ENCODE measurements at places on chromosomes 13 and 19.

DNA sequence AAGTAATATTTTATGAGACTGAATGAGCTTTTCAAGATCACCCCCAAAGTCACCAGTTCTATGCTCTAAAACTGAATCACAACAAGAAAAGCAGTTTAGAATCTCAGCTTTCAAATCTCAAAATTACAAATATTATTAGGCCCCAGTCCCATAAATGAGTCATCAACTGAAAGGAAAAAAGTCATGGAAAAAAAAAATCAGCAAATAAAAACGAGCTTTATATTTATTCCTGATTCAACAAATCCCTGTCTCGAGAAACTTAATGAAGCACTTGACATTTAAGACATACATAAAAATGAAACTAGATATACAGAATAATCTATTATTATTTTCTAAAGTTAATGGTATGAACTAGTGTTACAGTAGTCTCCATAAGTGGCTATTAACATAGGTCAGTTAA is 203.0 kb downstream of the DIAPH3 start:
- no peak for DNase-seq

DNA sequence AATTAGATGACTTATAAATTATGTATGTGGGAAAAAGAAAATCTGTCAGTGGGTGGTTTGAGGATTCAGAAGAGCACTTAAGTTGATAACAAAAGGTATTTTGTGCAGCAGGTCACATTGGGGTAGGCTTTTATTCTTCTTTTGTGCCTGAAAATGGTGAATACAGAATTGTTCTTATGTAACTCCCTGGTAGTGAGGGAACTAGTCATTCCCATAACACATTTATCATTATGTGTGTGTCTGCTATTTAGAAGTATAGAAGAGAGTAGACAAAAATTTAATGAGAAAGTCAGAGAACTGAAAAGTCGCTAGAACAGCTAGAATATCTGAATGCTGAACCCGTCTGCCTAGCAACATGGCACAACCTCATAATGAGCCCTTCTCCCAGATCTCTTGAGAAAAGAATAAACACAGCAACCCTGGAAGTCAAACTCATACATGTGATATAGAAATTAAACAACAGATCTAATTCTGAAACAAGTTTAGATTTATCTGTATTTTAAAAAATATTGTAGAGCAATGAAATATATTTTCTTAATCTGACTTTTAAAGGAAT is 111.8 kb upstream of the EDNRB start:
- no peak for DNase-seq

GRCh38 chr13:94311893-94312292 is 167.6 kb downstream of the DCT start:
- no peak for DNase-seq

- DNase-seq: no peak
Observed at GRCh38 chr13:97848886-97849285, 104.6 kb upstream of the IPO5 start.

GRCh38 chr19:38930776-38931520 is at the start of gene MRPS12:
MRPS12 (plus strand) TSS chr19:38930944; CDS start chr19:38931295, 351 bp downstream.
- peak; percentile 96 for DNase-seq

DNA sequence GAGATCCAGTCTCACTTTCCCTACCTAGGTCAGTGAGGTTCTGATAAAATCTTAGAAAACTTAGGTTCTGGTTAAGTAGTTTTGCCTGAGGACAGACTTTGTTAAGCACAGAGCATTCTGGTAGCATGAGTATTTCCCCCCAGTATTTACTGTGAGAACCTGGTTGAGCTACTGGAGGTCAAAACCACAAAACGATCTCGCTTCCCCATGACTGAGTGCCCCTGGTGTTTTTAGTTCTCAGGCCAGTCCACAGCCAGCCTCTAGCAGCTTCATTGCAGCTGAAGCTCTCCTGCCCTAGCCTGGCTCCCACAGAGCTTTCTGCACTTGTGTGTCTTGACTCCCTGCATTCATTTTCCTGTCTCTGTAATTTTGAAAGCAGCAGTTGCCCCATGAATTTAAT is 1138.2 kb downstream of the UQCRFS1 start:
- DNase-seq: no peak

DNA sequence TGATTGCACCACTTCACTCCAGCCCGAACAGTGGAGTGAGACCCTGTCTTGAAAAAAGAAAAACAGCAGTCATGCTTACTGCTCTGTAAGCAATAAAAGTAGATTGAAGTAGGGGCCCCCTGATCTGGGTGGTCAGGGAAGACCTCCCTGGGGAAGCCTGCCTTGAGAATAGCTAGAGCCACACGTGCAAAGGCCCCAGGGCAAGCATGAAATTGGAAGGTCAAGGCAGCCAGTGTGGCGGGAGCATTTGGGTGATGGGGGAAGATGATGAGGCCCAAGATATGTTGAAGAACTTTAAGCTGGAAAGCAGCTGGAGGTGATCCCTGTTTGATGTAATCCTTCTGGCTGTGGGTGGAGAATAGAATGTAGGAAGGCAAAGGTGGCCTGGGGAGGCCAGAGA is 104.4 kb downstream of the SIPA1L3 start:
- DNase-seq: no peak

GRCh38 chr13:24097667-24098066 is 62.9 kb upstream of the SPATA13 start:
- no peak for DNase-seq

DNA sequence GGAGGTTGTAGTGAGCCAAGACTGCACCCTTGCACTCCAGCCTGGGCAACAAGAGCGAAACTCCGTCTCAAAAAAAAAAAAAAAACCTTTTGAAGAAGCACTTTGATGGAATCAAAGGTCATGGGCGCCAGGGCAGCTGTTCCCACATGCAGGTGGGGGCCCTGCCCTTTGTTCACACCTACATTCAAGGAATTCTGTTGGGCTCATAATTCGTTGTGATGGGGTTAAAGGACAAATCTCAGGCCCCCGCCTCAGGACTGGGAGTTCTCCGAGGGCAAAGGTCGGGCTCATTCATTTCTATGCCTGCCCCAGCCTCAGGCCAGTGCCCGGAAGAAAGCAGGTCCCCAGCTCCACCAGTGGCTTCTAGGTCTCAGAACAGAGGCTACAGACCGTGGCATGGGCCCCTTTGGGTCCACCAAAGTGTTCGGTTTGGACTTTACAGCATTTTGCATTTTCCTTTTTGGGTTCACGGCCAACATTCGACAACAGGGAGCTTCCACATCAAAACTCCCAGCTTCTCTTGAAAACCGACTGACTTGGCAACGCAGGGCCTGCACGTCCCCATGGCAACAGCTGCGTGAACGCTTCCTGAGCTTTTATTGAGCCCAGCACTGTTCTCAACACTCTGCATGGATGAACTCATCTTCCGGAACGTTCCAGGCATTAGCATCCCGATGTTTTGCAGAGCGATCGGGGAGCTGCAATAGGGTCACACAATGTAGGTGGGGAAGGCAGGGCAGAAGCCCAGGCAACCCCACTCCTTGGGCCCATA is 10.1 kb upstream of the GTF2F1 start:
- DNase-seq: no peak

DNA sequence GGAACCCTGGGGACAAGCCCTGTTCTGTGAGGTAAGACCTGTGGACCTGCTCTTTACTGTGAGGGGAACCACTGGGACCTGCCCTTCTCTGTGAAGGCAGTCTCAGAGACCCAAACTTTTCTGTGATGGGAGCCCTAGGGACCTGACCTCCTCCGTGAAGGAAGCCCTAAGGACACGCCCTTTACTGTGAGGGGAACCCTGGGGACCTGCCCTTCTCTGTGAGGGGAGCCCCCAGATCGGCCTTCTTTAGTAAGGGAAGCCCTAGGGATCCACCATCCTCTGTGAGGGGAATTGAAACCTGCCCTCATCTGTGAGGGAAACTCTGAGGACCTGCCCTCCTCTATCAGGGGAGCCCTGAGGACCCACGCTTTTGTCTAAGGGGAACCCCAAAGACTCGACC is 343.5 kb downstream of the UQCRFS1 start:
- DNase-seq: no peak

DNA sequence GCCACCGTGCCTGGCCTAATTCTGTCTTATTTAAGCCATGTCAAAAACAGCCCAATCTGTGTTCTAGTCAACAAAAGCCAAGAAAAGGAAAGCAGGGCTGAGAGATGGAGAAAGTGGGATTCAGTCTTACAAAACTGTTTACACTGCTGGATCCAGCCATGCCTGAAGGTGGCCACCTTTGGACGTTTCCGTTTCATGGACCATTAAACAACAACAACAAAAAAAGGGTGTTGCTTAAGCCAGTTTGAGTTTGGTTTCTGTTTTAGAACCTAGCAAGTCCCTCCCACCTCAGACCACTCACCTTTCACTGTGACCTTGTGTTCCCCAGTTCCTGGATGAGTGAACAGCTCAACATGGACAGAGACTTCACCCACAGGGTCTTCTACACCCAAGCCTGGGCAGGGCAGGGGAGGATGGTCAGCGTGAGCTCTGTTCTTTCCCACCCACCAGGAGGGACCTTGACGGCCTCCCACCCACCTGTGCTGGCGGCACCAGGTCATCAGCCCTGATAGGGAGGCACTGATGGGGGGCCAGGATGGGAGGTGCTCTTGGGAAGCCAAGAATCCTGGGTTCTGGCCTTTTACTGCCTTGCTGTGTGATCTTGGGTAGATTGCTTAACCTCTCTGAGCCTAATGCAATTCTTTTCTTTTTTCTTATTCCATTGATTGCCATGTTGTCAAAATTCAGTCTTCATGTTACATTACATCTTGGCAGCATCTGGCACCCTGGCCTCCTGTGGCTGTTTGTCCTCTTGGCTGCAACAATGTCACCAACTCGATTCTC is 56.2 kb downstream of the COLGALT1 start:
- no peak for DNase-seq

- DNase-seq: no peak
Observed at GRCh38 chr13:93412676-93413075, 186.1 kb downstream of the GPC6 start.

- DNase-seq: no peak
Observed at GRCh38 chr13:40975441-40975840, 43.7 kb downstream of the ELF1 start.

- DNase-seq: no peak
Observed at GRCh38 chr19:10768936-10769335, 51.1 kb downstream of the DNM2 start.

- no peak for DNase-seq
Observed at GRCh38 chr13:99135591-99135990, 65.1 kb upstream of the UBAC2 start.

GRCh38 chr13:21825186-21825585 is 154.3 kb downstream of the FGF9 start:
- DNase-seq: no peak

DNA sequence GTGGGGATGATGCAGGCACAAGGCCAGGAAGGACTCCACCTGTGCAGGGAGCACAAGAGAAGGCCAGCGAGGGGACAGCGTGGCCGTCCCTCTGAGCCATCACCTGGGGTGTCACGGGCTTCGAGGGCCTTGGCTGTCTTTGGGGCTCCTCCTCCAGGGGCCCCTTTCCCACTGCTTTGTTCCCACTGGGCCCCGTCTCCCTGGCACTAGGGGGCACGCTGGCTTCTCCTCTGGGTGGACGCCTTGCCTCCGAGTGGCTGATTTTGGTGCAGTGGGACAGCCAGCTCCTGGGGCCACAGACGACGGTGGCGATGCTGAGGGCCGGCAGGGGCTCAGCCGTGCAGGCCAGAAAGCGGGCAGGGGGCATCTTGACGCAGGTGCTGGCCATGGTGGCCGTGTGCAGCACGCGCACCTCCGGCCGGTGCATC is 43.2 kb upstream of the GRTP1 start:
- no peak for DNase-seq

- DNase-seq: no peak
Observed at GRCh38 chr13:24127116-24127631, 33.3 kb upstream of the SPATA13 start.

DNA sequence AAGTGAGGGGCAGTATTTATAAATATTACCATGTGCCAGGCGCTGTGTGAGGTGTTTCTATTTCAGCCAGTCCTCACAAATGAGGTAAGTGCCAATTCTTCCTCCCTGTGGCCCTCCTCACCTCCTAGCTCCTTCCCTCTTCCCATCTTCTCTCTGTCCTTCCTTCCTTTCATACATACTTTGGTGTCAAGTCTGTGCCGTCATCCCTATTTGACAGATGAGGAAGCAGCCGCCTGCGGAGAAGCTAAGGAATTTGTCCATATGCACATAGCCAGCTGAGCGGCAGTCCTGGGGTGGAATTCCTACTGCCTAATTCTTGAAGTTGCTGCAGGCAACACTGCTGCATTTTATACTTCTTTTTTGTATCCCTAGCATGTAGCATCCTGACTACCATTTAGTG is 150.8 kb downstream of the B3GLCT start:
- no peak for DNase-seq

- no peak for DNase-seq
Observed at GRCh38 chr13:97205982-97206381, 16.2 kb upstream of the MBNL2 start.

DNA sequence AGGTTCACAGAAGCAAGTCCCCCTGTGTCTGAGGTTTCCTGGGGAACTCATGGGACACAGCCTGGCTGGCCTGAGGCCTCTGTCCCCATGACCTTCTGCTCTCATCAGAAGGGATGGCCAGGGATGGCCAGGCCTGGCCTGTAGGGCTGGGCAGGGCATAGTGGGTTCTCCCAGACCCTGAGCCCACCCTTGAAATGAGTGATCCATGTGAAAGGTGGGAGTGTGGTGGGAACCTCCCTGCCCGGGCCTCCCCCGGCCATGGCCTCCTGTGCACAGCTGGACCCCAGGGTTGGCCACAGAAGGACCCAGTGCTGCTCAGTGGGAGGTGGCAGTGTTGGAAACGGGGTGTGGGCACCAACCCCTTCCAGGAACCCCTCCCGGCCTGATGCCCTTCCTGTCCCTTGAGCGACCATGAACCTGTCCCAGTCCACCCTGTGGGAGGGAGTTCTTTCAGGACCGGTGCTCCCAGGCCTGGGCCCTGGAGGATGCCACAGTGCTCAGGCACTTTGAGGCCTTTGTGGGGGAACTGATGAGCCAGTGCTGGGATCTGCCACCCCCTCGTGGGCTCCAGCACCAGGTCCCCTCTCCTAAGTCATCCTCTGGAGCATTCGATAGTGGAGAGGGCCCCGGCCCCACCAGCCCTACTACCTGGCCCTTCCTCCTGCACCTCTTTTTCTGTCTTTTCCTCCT is 15.5 kb upstream of the ZNF14 start:
- no peak for DNase-seq

DNA sequence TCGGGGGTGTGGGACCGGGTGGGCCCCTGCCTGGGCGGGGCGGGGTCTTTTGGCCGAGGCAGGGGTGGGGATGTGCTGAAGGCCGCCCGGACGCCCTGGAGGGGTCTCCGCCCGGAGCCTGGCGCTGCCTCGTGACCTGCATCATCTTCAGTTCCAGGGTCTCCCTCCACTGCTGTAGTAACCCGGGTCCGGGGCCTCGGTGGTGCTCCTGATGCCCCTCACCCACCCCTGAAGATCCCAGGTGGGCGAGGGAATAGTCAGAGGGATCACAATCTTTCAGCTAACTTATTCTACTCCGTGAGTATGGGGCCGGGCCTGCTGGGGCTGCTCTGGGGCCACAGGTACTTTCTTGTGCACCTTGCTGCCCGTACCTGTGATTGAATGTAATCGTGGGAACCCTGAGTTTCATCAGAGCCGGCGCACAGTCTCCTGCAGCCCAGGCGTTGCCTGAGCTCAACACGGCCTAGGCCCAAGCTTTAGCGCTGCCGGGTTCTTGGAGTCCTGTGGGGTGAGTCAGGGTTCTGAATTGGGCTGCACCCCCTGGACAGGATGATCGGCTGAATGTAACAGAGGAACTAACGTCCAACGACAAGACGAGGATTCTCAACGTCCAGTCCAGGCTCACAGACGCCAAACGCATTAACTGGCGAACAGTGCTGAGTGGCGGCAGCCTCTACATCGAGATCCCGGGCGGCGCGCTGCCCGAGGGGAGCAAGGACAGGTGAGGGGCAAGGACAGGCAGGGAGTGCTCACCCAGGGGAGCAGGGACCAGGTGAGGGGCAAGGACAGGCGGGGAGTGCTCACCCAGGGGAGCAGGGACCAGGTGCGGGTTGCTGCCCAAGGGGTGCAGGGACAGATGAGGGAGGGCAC is 10.5 kb downstream of the PEAK3 start:
- DNase-seq: no peak
